ENCODE measurements at places on chromosomes 13 and 19.

DNA sequence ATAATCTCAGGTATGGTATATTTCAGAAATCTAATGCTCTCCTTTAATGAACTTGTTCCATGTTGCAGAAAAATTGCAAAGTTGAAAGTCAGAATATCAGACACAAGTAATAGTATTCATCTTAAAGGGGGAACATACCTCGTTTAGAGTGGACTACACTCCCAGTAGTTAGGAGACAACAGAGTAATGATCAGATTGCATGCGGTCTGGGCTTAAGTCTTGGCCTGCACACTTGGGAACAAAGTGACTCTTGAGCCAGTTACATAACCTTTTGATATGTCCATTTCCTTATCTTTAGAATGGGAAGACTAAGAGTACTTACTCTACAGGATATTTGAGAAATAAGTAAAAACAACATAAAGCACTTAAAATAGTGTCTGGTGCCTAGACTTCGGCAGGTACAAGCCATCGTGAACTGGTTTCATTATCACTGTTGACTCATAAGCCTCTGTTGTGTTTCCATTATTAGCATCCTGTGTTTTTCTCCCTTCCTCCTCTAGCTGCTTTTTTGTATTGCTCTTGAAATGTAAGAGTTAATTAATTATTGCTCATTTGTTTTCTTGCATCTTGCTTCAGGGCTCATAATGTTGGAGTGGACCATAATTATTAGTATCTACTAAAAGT lies 53.0 kb downstream of the DPY19L3 start:
- no peak for DNase-seq

GRCh38 chr13:110443622-110444225 lies 117.8 kb downstream of the RAB20 start:
- no peak for DNase-seq

DNA sequence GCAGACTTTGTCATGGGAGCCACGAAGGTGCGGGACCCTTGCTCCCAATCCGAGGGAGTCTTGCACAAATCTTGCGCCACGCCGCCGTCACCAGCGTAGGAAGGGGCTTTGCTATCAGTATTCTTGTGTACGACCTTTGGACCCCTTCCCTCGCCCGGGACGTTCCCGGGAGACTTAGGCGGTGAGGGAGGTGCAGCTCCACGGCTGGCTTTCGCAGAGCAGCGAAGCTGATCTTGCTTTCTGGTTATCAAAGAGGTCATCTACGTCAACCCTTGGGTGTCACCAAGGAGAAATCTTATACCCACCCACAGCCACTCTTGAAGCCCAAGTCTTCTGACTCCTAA lies 583 bp downstream of the TECR start:
- DNase-seq: no peak

DNA sequence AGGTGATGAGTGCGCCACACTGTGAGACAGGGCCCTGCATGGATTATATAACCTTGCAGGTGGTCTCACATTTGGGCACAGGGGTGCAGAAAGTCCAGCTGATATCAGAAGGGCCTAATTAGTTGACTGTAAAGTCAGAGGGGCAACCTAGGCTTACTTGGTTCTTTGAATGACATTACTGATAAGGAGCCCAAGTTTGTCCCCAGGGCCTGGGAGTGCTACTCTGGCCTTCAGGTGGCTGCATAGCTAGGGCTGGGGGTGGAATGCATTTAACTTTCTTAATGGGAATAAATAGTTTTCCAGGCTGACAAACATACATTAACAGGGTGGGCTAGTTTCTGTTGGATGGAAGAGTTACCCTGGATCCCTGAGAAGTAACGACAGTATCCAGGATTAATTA lies 3.3 kb downstream of the WDR87 start:
- DNase-seq: no peak

GRCh38 chr19:3851254-3852176 lies 17.3 kb downstream of the ZFR2 start:
- no peak for DNase-seq

DNA sequence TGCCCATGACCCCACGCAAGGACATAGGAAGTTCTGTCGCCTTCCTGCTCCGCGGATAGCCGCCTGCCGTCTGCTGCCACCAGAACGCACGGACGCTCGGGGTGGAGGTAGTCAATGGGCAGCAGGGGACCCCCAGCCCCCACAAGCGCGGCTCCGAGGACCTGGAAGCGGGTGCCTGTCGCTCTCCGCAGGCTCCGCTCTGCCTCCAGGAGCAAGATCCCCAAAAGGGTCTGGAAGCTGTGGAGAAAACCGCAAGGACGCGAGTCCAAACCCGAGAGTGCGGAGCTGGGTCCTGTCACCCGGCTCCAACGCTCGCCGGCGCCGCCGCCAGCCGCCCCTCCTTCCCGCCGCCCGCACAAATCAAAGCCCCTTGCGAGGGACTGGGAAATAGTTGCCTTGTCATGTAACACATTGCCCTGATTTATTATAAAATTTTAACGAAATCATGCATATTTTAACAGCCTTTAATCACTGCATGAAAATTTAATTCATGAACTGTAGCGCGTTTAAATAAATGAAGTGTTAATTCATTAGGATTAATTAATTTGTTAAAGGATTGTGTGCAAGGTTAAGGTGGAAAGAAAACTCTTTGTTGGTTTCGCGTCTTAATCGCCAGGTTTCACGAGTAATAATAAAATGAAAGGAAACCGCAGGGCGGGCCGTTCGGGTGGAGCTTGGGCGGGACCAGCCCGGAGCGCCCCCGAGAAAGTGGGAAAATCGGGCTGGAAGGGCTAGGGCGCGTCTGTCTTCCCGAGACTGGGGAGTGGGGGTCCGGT lies 5.5 kb upstream of the POU4F1 start:
- no peak for DNase-seq

DNA sequence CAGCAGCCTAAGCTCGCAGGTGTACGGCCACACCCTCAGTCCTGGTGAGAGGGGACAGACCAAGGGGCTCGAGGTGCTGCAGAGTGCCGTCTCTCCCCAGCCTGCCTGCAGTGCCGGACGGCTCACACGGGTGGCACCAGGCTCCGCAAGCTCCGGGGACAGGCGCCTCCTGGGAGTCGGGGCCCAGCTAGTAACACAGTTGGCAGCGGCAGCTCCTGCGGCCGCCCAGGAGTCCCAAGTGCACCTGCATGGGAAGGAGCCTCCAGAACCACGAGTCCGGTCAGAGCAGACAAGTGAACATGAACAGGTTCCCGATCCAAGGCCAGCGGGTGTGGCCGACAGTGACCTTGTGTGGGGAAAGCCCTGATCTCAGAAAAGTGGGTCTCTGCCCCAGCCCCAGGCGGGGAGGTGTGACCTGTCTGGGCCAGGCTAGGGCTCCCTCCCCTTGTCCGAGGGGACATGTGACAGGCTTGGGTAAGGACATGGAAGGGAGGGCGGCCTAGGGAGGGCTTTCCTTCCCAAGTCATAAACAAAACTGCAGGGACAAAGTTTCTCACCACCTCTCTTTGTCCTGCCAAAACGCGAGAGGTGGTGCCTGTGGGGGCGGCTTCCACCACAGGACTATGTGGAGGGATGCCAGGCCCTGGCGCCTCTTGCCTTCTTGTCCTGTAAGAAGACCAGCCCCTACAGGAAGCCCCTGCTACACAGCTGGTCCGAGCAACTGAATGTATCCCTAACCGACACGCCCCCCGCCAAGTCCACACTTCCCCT lies 46.5 kb downstream of the MLLT1 start:
- no peak for DNase-seq

Measured in putamen (tissue), 1 donor.